Head of caudate nucleus (tissue), 42 donors: ENCODE measurements at places on chromosomes 2 and 18.

DNA sequence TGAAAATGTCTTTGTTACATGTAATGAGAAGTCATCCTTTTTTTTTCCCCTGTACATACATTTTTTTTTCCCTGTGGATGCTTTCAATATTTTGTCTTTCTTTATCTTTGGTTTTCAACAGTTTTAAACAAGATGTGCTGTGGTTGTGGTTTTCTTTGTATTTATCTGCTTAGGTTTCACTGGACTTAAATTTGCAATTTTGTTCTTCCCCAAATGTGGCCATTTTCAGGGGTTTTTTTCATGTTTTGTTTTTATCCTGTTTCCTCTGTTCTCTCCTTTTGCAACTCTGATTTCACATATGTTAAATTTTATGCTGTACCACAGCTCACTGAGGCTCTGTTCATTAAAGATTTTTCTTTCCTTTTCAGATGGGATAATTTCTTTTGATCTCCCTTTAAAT lies 41.7 kb downstream of the GALNT1 start:
- no peak for DNase-seq

DNA sequence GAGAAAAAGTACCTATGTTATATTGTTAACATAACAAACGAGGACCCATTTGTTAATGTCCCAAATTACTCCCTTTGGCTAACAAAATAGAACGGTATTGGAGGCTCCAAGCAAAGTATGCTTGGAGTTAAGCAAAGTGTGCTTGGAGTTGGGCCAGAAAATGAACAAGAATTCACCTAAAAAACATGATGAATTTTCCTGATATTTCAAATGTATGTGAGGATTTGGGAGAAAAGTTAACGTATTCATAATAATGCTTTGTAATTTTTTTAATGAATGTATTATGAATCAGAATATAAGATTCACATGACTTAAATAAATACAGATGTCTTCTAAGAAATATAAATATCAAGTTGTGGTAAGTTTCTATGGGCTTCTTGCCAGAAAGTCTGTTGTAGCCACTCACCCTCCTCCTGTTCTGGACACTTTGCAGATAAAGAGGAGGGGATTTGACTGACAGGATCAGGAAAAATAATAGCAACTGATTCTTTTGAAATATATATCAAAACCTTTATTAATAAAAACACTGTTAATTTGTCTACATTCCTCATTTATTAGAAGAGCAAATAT lies 423.7 kb upstream of the MMADHC start:
- no peak for DNase-seq

DNA sequence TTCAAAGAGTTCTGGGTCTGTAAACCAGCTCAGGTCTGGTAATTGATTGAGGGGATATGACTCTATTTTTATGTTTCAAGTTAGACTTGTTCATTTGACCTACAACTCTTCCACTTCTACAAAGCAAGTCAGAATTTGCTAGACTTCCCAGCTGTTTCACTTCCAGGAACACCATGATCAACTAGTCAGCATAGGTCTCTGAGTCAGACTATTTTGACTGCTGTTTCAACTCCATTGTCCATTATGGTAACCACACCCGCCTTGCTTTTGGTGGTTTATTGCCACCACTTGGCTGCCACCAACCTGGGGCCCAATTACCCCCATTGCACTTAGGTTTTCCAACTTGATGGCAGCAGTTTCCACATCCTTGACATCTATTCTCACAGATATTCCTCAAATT lies 116.6 kb downstream of the LAMA3 start:
- no peak for DNase-seq

DNA sequence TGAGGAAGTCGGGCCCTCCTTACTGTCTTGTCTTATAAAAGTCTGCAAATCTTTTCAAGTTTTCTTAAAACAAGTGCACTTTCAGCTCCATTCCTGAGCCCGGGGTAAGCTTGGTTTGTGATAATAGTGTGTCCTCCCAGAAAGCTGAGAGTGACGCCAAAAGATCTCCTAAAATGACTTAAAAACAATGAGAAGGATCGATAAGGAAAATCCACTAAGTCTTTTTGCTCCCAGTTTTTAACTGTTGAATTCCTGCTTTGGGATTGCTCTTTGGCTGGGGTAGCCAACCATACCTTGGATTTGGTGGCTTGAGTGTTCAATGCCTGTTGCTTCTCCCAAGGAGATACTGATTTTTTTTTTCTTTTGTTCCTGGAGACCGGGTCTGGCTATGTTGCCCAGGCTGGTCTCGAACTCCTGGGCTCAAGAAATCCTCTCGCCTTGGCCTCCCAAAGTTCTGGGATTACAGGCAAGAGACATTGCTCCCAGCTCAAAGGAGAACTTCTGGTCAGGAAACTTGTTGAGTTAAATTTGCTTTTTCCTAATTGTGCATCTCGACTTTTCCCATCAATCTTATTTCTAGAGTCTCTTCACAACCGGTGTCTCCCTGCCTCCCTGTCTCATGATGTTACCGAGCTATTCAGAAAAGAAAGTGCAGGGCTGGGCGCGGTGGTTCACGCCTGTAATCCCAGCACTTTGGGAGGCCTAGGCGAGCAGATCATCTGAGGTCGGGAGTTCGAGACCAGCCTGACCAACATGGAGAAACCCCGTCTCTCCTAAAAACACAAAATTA lies 3.0 kb downstream of the TGIF1 start:
- DNase-seq: no peak

- DNase-seq: no peak
Observed at GRCh38 chr2:223896833-223897311, 48.3 kb downstream of the WDFY1 start.

GRCh38 chr2:62489162-62489561 lies 16.8 kb downstream of the TMEM17 start:
- no peak for DNase-seq

GRCh38 chr2:25112113-25112512 lies 56.3 kb downstream of the POMC start:
- no peak for DNase-seq

- DNase-seq: no peak
Observed at GRCh38 chr2:78780864-78781583, 244.5 kb upstream of the REG3G start.

DNA sequence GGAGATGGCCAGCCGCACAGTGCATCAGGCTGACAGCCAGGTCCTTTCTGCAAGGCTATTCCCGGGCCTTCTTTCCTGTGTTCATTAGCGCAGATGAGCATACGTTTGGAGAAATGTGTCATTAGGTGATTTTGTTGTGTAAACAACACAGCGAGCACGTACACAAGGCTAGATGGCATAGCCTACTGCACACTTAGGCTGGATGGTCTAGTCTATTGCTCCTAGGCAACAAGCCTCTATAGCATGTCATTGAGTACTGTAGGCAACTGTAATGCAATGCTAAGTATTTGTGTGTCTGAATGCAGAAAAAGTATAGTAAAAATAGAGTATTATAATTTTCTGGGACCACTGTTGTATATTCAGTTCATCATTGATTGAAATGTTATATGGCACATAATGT lies 50.9 kb upstream of the PHLPP1 start:
- DNase-seq: no peak

GRCh38 chr2:144475569-144476275 lies 44.2 kb downstream of the ZEB2 start:
- no peak for DNase-seq

- DNase-seq: no peak
Observed at GRCh38 chr2:42922790-42923579, 130.6 kb upstream of the HAAO start.

GRCh38 chr18:39515299-39515698 lies 1949.7 kb upstream of the CELF4 start:
- DNase-seq: no peak

DNA sequence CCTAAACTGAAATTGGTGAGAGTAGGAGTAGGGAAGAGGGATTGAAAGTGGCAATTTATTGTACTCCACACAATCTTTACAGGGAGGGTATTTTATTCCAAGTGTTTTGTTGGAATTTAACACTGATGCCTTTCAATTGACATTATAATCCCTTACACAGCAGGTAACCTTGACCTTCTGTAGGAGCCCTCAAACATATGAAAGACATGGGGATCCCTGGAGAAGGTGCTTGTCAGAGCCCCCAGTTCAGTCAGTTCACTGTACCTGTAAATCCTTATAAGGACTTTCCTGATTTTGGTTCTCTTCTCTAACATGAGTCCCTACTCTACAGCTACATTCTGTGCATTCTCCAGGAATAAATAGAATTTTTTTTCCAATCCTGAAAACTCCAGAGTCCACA lies 384.9 kb upstream of the NRP2 start:
- no peak for DNase-seq
